ENCODE measurements at places on chromosomes 3 and 15. TPM values are rescaled to one million over a fixed set of nuclear protein-coding genes. Genes with fewer than 3 reads are reported as not detected.

DNA sequence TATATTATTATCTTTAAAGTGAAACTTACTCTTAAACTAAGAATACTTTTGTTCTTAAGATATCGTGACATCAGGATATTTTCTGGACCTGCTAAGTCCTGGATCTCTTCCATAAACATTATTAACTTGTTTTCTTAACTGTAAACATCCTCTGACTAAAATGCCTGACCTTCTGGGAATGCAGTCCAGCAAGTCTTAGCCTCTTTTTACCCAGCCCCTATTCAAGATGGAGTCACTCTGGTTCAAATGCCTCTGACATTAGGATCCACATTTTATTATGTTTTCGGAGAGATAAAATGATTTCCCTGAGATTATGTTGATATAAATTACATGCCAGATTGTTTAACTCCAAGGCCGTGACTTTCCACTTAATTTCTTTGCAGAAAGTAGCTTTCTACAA lies 37.6 kb downstream of the OSTN start:
- H3K4me3 ChIP-seq = no peak overlapping the region
- peaks cover 41% of the 10 kb centered on the region for H3K4me1 ChIP-seq
- no peaks in the 10 kb centered on the region for H3K27me3 ChIP-seq
- no peaks in the 10 kb centered on the region for H3K36me3 ChIP-seq
- DNase-seq = no peak

GRCh38 chr3:4514916-4515315 lies 21.8 kb downstream of the ITPR1 start:
- H3K36me3 ChIP-seq = peaks cover 3% of the 10 kb centered on the region
- no peak overlapping the region for H3K27ac ChIP-seq
- DNase-seq = no peak
- no peak overlapping the region for H3K4me3 ChIP-seq
- no peaks in the 10 kb centered on the region for H3K27me3 ChIP-seq

DNA sequence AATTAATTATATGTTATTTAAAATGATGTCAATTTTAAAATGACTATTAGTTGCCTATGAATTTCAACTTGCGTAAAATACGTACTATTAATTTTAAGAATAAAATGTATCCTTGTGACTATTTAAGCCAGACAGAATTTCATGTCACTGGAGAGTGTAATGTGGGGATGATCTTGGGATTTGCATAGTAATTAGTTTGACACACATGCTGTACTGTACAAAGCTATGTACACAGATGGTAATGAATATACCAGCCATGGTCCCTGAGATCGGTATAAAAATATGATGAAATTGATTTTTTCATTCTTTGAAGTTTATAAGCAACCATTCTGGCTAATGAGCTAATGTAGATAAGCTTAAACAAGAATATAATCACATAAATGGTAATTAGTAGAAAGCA lies 134.4 kb upstream of the ROBO1 start:
- peaks cover 4% of the 10 kb centered on the region for H3K4me1 ChIP-seq
- H3K36me3 ChIP-seq = no peaks in the 10 kb centered on the region
- DNase-seq = no peak
- H3K27me3 ChIP-seq = no peaks in the 10 kb centered on the region
- H3K27ac ChIP-seq = no peak overlapping the region

- no peak for DNase-seq
- no peaks in the 10 kb centered on the region for H3K36me3 ChIP-seq
- H3K4me1 ChIP-seq = no peaks in the 10 kb centered on the region
- H3K27ac ChIP-seq = no peak overlapping the region
- H3K4me3 ChIP-seq = no peak overlapping the region
Observed at GRCh38 chr15:88303395-88303794, 46.9 kb upstream of the NTRK3 start.

- H3K27me3 ChIP-seq = peaks cover 10% of the 10 kb centered on the region
- H3K27ac ChIP-seq = no peak overlapping the region
- no peaks in the 10 kb centered on the region for H3K36me3 ChIP-seq
- no peak overlapping the region for H3K4me3 ChIP-seq
Observed at GRCh38 chr15:29451201-29451781, 181.7 kb upstream of the NSMCE3 start.

DNA sequence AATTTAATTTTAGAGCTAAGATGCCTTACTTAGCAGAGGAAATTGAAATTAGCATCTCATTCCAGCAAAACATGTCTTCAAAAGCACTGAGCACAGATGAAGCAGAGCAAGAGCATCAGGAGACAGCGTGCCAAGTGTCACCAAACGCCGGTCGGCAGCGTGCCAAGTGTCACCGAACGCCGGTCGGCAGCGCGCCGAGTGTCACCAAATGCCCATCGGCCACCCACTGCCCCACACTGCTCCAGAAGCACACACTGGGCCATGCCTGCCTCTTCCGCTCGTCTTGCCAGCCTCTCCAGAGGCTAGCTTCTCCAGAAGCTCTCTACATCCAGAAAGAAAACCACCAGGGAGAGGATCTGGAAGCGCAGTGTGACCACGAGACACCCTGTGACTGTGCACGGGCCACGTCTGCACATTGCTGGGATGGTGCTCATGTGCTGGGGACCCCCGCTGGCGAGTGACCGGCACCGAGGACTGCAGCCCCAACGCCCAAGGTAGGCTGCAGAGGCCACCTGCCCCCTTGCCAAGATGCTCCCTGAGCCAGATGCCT lies 37.8 kb downstream of the CYFIP1 start:
- H3K27me3 ChIP-seq = no peaks in the 10 kb centered on the region
- peaks cover 2% of the 10 kb centered on the region for H3K4me1 ChIP-seq
- no peak overlapping the region for H3K4me3 ChIP-seq
- no peak overlapping the region for H3K27ac ChIP-seq
- peaks cover 23% of the 10 kb centered on the region for H3K36me3 ChIP-seq
- DNase-seq = no peak

GRCh38 chr3:129526121-129526900 lies 2.1 kb upstream of the RHO start:
- no peak for DNase-seq
- H3K4me3 ChIP-seq = no peak overlapping the region
- no peak overlapping the region for H3K27ac ChIP-seq
- no peaks in the 10 kb centered on the region for H3K36me3 ChIP-seq

- no peak overlapping the region for H3K27ac ChIP-seq
- no peak overlapping the region for H3K4me3 ChIP-seq
- H3K27me3 ChIP-seq = no peaks in the 10 kb centered on the region
- DNase-seq = no peak
Observed at GRCh38 chr3:24595796-24596195, 101.1 kb upstream of the THRB start.

GRCh38 chr15:31214158-31214863 lies 112.3 kb upstream of the KLF13 start:
- DNase-seq = no peak
- H3K27me3 ChIP-seq = peaks cover 9% of the 10 kb centered on the region
- no peak overlapping the region for H3K4me3 ChIP-seq
- no peaks in the 10 kb centered on the region for H3K36me3 ChIP-seq

DNA sequence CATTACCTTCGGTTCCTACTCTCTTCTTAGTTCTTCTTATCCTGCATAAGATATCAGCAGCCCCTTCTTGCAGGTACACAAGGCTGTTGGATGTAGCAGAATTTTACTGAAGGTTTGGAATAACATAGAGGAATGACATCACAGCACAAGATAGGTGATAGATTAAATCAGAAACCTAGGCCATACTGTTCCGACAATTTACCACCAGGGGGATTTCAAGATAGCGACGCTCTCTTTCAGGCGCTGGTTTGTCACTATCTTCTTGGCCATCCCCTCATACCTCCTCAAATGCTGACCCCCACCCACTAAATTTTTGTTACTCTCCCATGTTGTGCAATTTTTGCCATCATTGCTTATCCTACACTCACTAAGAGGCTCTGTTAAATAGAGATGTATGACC lies 3.5 kb downstream of the SIDT1 start:
- H3K36me3 ChIP-seq = no peaks in the 10 kb centered on the region
- H3K4me1 ChIP-seq = peaks cover 18% of the 10 kb centered on the region
- H3K4me3 ChIP-seq = no peak overlapping the region
- DNase-seq = no peak
- peaks cover 54% of the 10 kb centered on the region for H3K27me3 ChIP-seq
- no peak overlapping the region for H3K27ac ChIP-seq

DNA sequence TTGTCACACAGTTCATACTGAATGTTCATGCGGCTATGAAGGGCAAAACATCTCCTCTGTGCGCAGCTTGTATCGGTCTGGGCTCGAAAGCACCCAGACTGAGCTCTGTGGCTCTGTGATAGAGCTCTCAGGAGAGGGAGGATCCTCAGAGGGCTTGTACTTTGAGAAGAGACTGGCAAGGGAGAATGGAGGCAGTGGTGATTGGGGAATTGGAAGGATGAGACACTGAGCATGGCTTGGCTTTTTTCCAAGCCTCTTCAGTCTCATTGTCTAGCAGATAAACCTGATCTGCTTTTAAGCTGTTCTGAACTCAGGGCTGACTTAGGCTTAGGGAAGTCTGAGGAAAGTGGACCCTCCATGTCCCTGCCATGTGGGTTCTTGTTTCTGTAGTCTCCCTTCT lies 43.0 kb downstream of the RAD54L2 start:
- peaks cover 16% of the 10 kb centered on the region for H3K36me3 ChIP-seq
- H3K4me1 ChIP-seq = peaks cover 20% of the 10 kb centered on the region
- H3K4me3 ChIP-seq = no peak overlapping the region
- no peaks in the 10 kb centered on the region for H3K27me3 ChIP-seq
- no peak for DNase-seq

DNA sequence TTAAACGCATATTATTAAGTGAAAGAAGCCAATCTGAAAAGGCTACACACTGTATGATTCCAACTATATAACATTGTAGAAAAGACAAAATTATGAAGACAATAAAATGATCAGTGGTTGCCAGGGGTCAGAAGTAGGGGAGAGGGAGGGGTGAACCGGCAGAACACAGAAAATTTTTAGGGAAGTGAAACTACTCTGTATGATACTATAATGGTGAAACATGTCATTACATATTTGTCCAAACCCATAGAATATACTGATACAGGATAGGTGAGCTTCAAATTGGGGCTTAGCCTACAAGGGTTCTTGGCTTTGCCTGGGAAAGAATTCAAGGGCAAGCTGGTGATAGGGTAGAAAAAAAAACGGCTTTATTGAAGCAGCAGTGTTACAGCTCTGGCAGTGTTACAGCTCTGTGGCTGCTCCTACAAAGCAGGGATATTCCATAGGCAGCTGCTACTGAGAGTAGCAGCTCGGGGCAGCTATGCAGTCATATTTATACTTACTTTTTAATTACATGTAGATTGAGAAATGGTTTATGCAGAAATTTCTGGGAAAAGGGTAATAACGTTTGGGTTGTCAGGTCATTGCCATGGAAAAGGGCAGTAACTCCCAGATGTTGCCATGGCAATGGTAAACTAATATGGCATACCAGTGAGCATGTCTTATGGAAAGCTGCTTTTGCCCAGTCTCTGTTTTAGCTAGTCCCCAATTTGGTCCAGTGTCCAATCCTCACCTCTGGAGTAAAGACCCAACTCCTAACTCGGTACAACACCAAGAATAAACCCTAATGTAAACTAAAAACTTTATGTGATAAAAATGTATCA lies 125.1 kb upstream of the SLC25A36 start:
- H3K4me3 ChIP-seq = no peak overlapping the region
- H3K36me3 ChIP-seq = peaks cover 6% of the 10 kb centered on the region
- peaks cover 43% of the 10 kb centered on the region for H3K27me3 ChIP-seq
- no peak for DNase-seq

- peaks cover 14% of the 10 kb centered on the region for H3K36me3 ChIP-seq
- peaks cover 8% of the 10 kb centered on the region for H3K4me1 ChIP-seq
- H3K4me3 ChIP-seq = no peak overlapping the region
- H3K27me3 ChIP-seq = no peaks in the 10 kb centered on the region
Observed at GRCh38 chr3:195236801-195237570, 34.0 kb downstream of the XXYLT1 start.

GRCh38 chr3:118229196-118229595 lies 805.5 kb downstream of the IGSF11 start:
- no peak for DNase-seq
- no peak overlapping the region for H3K27ac ChIP-seq
- no peaks in the 10 kb centered on the region for H3K27me3 ChIP-seq
- no peaks in the 10 kb centered on the region for H3K36me3 ChIP-seq
- H3K4me1 ChIP-seq = no peaks in the 10 kb centered on the region

DNA sequence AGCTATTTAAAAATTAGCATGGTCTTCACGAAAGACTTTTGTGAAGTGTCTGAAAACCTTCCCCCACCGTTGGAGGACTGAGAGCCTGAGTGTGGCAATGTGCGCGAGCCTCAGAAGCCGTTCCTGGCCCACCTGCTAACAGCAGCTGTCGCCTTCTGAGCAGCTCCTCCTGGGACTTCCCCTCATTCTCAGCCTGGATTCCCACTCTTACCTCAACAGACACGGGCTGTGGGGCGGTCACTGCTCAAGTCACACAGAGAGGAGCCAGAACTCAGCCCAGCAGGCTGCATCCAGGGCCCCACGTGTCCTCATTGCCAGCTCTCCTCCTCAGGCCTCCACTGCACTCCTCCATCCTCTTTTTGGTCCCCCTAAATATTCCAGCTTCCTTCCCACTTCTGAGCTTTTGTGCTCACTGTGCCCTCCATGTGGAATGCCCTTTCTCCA lies 7.8 kb downstream of the DNASE1L3 start:
- peaks cover 32% of the 10 kb centered on the region for H3K4me1 ChIP-seq
- H3K36me3 ChIP-seq = no peaks in the 10 kb centered on the region
- no peak overlapping the region for H3K27ac ChIP-seq
- DNase-seq = no peak
- H3K4me3 ChIP-seq = no peak overlapping the region

BCHE gene
- 1.4 TPM for total RNA-seq

TEX55 gene
- total RNA-seq = not detected
